Renal cortex interstitium (tissue), 15 donors: ENCODE measurements at places on chromosomes 12 and 14. TPM values are rescaled to one million over a fixed set of nuclear protein-coding genes. Genes with fewer than 3 reads are reported as not detected.

DNA sequence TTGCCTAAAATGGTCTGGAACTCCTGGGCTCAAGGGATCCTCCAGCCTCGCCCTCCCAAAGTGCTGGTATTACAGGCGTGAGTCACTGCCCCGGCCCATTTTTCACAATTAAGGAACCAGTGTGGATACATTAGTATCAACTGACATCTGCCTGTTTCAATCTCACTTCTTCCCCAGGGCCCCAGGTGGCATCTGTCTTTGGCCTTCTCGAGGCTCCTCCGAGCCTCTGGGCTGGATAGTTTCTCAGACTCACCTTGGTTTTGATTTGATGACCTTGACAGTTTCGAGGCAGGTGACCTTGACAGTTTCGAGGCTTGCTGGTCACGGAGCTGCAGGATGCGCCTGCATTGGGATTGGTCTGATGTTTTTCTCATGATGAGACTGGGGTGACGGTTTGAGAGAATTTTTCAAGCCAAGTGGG lies 41.0 kb upstream of the NCOR2 start:
- DNase-seq, result no peak

GRCh38 chr12:48764521-48764920 lies 24.4 kb downstream of the ADCY6 start:
- no peak for DNase-seq

- DNase-seq, result no peak
Observed at GRCh38 chr12:54358191-54358944, 5.9 kb downstream of the GPR84 start.

- no peak for DNase-seq
Observed at GRCh38 chr12:116675339-116676107, 62.3 kb downstream of the SPRING1 start.

- DNase-seq, result no peak
Observed at GRCh38 chr14:59566725-59567124, 9.9 kb downstream of the CCDC175 start.

DNA sequence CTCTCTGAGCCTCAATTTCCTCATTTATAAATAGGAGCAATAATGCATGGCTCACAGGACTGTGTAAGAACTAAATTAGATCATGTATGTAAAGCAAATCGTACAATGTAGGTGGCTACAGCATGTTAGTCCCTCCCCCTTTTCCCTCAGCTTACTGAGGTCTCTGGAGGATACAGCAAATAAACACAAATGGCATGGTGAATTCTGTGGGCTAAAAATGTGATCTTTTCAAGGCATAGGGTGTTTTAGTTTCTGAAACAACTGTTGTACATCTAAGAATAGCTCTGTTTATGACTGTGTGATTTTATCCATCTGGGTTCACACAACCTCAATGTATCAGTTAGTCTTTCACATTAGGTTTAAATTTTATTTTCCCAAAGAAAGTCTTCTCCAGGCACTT lies 121.2 kb upstream of the PLEKHG7 start:
- DNase-seq, result no peak

DNA sequence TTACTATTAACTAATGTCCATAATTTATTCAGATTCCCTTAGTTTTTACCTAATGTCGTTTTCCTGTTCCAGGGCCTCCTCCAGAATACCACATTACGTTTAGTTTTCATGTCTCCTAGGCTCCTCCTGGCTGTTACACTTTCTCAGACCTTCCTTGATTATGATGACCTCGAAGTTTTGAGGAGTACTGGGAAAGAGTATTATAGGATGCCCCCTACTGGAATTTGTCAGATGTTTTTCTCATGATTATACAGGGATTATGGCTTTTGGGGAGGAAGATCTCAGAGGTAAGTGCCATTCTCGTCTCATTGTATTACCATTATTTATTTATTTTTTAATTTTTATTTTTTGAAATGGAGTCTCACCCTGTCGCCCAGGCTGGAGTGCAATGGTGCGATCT lies 17.7 kb upstream of the C1S start:
- DNase-seq, result no peak

GRCh38 chr12:109165599-109165998 lies 49.2 kb downstream of the ACACB start:
- DNase-seq, result no peak

GRCh38 chr12:45991284-45992249 lies 1.2 kb upstream of the SCAF11 start:
- DNase-seq, result peak; percentile 57

DNA sequence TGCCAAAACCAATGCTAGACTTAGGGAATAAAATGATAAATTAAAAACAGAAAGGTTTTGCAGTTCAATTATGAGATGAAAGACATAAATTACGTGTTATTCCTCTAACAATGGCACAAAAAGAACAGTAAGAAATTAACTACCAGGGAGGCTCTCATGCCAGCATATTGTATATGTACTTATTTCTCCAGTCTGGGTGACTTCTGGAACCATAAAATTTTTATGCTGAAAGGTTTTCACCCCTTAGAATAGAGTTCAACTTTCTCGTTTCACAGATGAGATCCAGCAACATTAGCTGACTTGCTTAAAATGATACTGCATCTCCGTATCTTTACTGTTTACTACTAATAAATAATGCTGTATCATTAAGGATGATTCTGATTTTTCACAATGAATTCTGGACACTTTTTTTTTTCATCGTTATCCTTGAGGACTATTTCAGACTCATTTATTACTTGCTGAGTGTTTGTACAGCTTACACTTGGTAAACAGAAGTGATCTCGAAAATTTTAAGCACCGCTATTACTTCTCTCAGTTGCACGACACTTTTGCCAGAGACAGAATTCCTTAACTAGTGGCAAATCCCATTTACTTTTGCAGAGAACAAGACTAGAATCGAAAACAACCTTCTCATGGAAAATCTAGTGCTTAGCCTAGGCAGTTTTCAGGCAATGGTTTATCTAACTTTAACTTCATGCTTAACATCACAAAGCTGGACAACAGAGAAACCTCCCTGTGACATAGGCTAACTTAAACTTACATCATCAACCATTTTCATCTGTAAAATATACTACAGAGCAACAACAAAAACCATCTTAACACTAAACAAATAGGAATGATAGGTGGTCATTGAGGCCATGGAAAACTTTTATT lies 2.7 kb downstream of the RSRC2 start:
- DNase-seq, result no peak

GRCh38 chr14:65318636-65319506 lies 93.7 kb upstream of the FUT8 start:
- DNase-seq, result no peak

DNA sequence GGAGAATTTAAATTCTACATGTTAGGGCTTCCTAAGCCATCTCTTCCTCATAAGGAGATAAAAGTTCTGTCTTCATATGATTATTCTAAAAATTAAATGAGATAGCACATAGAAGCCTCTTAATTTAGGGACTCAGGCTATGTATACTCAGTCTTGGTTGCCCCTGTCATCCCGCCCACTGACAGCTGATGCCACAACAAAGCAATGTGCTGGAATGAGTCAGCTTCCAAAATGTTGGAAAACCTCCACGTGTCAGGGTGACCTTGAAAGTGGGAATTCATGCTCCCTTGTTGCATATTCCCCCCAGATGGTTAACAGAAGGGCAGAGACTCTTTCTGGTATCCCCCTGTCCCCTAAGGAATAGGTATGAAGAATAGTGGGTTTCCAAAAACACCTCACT lies 238.0 kb upstream of the DDHD1 start:
- no peak for DNase-seq

DNA sequence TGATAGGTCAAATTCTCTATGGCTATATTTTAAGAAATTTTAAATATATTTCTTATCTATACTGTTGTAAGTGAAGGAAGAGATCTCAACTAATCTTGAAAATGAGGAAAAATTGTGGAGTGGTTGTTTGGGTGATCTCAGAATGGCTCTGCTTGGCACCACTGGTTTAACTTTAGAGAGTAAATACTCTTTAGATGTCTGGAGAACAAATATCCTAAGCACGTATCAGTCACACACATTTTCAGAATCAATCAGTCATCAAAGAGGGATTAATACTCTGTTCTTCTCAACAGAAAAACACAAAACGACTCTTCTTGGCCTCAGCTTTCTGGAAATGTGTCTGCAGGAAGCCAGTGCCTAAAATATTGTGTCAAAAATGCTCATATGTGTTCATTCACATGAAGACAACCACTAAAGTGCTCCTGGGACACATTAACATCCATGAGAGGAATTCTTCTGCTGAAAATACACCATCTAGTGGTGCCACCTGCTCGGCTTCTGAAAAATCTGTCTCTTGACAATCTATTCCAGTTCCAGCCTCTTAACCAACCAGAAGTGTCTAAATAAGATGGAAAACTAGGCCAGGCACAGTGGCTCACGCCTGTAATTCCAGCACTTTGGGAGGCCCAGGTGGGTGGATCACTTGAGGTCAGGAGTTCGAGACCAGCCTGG lies 81.1 kb upstream of the CCDC198 start:
- DNase-seq, result no peak

- no peak for DNase-seq
Observed at GRCh38 chr12:108597559-108598471, at the start of gene TMEM119. TSS of gene TMEM119 (minus strand) at chr12:108598084. CDS start at chr12:108592383, 5,701 bp downstream.

GRCh38 chr14:61537563-61538463 lies 157.5 kb upstream of the HIF1A start:
- no peak for DNase-seq

Gene RPL41
- 4,378 TPM for polyA plus RNA-seq

Gene CYP27B1
- polyA plus RNA-seq, result 0.96 TPM

Gene ACSS3
- 22.7 TPM for polyA plus RNA-seq

Gene CCDC38
- polyA plus RNA-seq, result 0.89 TPM

Gene AQP6
- polyA plus RNA-seq, result 23.1 TPM

Gene LTBR
- 65.2 TPM for polyA plus RNA-seq
